ENCODE measurements at places on chromosomes 13 and 19. TPM values are rescaled to one million over a fixed set of nuclear protein-coding genes. Genes with fewer than 3 reads are reported as not detected.

GRCh38 chr19:56746367-56746766 is 74.8 kb upstream of the ZNF835 start:
- H3K36me3 ChIP-seq, result no peaks in the 10 kb centered on the region
- DNase-seq, result no peak
- H3K4me1 ChIP-seq, result no peaks in the 10 kb centered on the region
- H3K4me3 ChIP-seq, result no peak overlapping the region
- H3K27me3 ChIP-seq, result no peaks in the 10 kb centered on the region
- no peak overlapping the region for H3K27ac ChIP-seq

DNA sequence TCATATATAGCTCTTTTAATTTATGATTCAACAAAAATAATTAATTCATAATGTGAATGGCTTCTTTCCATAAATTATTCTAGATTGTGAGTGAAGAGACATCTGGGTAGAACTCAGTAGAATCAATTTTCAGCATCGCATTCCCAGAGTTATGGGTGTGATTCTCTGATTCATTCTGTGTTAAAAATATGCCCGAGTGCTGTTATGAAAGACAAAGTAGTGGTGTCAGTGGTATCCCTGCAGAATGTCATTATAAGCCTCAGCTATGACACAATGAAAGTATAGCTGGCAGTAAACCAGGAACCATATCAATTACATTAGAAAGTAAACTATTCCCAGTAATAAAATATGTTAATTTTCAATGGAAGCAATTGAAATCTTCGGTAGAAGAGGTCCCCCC is 480.5 kb upstream of the SLITRK1 start:
- no peaks in the 10 kb centered on the region for H3K4me1 ChIP-seq
- H3K36me3 ChIP-seq, result no peaks in the 10 kb centered on the region
- H3K27ac ChIP-seq, result no peak overlapping the region
- no peaks in the 10 kb centered on the region for H3K27me3 ChIP-seq

DNA sequence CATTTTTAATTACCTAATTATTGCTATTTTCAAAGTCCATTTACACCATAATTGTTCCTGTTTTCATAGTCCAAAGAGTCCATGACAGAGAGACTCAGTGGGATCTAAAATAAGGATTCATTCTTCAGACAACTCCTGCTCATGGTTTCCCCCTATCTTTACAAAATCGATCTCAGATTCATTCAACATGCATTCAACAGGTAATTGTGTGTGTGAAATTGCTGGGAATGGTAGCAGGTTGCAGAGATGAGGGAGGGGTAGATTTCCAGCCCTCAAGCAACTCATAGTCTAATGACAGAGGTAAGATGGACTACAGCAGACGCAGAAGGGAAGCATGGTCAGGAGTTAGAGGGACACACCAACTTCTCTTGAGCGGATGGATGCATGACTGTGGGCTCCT is 138.1 kb downstream of the TSHZ3 start:
- no peaks in the 10 kb centered on the region for H3K4me1 ChIP-seq
- H3K27ac ChIP-seq, result no peak overlapping the region
- no peaks in the 10 kb centered on the region for H3K27me3 ChIP-seq
- H3K36me3 ChIP-seq, result no peaks in the 10 kb centered on the region
- no peak for DNase-seq

DNA sequence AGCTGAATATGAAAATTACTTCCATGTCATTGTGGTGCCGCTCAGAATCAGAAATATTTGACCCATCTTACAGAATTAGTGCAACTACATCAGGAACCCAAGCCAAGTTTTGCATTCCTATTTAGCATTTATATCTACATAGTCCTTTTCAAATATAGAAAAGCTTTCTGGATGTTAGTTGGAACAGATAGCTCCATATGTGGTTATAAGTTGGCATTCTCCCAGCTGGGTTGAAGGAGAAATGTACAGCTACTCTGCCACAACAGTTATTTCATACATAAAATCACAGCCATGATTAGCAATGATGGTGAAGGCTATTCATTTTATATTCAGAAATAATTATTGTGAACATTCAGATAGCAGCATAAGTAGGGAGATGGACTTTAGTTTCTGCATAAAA is 28.2 kb downstream of the HPN start:
- no peaks in the 10 kb centered on the region for H3K27me3 ChIP-seq
- no peaks in the 10 kb centered on the region for H3K36me3 ChIP-seq
- no peaks in the 10 kb centered on the region for H3K4me1 ChIP-seq
- H3K4me3 ChIP-seq, result no peak overlapping the region
- H3K27ac ChIP-seq, result no peak overlapping the region

- no peaks in the 10 kb centered on the region for H3K4me1 ChIP-seq
- no peaks in the 10 kb centered on the region for H3K27me3 ChIP-seq
- H3K36me3 ChIP-seq, result no peaks in the 10 kb centered on the region
- H3K4me3 ChIP-seq, result no peak overlapping the region
- no peak overlapping the region for H3K27ac ChIP-seq
- no peak for DNase-seq
These were observed 26.9 kb downstream of the GGACT start for GRCh38 chr13:100561599-100562204.

- no peak overlapping the region for H3K4me3 ChIP-seq
- H3K4me1 ChIP-seq, result no peaks in the 10 kb centered on the region
- H3K36me3 ChIP-seq, result no peaks in the 10 kb centered on the region
- no peak overlapping the region for H3K27ac ChIP-seq
- no peak for DNase-seq
These were observed 51.7 kb downstream of the TNFSF11 start for GRCh38 chr13:42625611-42626010.

DNA sequence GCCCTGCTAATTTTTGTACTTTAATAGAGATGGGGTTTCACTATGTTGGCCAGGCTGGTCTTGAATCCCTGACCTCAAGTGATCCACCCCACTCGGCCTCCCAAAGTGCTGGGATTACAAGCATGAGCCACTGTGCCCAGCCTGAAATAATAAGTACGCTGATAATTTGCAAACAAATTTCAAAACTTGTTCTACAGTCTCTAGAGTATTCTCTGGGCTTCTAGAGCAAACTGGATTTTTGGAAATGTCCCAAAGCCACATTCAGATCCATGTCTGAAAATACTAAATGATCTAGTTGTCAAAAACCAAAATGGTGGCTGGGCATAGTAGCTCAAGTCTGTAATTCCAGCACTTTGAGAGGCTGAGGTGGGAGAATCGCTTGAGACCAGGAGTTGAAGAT is 39.9 kb upstream of the PSPC1 start:
- DNase-seq, result no peak
- H3K27ac ChIP-seq, result no peak overlapping the region
- H3K4me1 ChIP-seq, result no peaks in the 10 kb centered on the region

- no peak for DNase-seq
- H3K27ac ChIP-seq, result no peak overlapping the region
- H3K36me3 ChIP-seq, result peaks cover 70% of the 10 kb centered on the region
- H3K4me3 ChIP-seq, result no peak overlapping the region
- peaks cover 36% of the 10 kb centered on the region for H3K4me1 ChIP-seq
These were observed 61.2 kb downstream of the KLF2 start for GRCh38 chr19:16385821-16386220.

GRCh38 chr13:80952158-80952557 is 611.2 kb upstream of the SPRY2 start:
- no peak for DNase-seq
- no peak overlapping the region for H3K4me3 ChIP-seq
- H3K27me3 ChIP-seq, result no peaks in the 10 kb centered on the region
- H3K36me3 ChIP-seq, result no peaks in the 10 kb centered on the region
- H3K27ac ChIP-seq, result no peak overlapping the region

DNA sequence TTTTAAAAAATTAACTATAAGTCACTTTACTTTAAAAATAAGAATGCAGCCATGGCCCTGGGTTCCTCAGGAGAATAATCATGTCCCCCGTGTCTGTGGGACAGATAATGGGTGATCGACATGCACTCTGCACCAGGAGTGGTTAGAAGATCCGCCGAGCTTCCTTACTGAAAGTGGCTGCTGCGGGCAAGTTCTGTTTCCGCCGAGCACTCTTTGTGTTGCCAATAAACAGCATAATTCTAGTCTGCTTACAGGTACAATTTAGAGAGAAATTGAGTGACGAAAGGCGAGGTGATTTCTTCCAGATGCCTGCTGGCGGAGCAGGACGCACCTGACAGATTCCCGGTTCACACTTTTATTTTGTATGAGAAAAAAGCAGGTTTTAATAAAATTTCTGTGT is 139.0 kb downstream of the SOX1 start:
- no peak overlapping the region for H3K27ac ChIP-seq
- H3K36me3 ChIP-seq, result no peaks in the 10 kb centered on the region
- no peaks in the 10 kb centered on the region for H3K4me1 ChIP-seq
- DNase-seq, result no peak
- peaks cover 33% of the 10 kb centered on the region for H3K27me3 ChIP-seq

GRCh38 chr13:97261254-97262005 is 39.3 kb downstream of the MBNL2 start:
- no peak overlapping the region for H3K4me3 ChIP-seq
- DNase-seq, result no peak
- H3K36me3 ChIP-seq, result no peaks in the 10 kb centered on the region
- no peaks in the 10 kb centered on the region for H3K27me3 ChIP-seq
- H3K27ac ChIP-seq, result no peak overlapping the region

DNA sequence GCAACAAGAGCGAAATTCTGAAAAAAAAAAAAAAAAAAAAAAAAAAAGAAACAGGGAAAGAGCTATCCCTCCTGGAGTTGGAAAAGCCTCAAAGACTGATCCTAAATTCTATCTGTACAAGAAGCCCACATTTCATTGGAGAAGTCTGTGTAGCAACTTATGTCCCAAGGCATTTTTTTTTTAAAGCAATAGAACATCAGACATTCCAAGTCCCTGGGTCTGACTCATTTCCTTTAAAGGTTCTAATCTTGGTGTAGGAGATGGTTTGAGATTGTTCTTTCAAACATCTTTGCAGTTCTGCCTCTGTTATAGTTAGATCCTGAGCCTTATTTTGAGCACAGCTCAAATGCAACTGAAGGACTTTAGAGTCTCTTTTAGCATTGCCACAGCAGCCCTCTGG is 706.5 kb upstream of the MIR17HG start:
- H3K27me3 ChIP-seq, result no peaks in the 10 kb centered on the region
- no peaks in the 10 kb centered on the region for H3K36me3 ChIP-seq
- H3K4me3 ChIP-seq, result no peak overlapping the region
- no peak for DNase-seq
- no peaks in the 10 kb centered on the region for H3K4me1 ChIP-seq

DNA sequence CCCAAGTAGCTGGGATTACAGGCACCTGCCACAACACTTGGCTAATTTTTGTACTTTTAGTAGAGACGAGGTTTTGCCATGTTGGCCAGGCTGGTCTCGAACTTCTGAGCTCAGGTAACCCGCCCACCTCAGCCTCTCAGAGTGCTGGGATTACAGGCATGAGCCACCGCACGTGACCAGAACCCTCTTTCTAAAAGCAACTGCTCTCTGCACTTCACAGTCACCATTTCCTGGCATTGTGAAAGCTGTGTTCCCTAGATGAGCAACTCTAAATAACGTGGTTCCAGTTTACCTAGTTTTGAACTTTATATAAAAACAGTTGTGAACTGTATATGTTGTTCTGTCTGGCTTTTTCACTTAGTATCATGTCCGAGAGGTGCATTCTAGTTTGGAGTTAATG is 152.9 kb downstream of the SIPA1L3 start:
- H3K4me1 ChIP-seq, result peaks cover 16% of the 10 kb centered on the region
- DNase-seq, result peak; percentile 50
- no peaks in the 10 kb centered on the region for H3K27me3 ChIP-seq
- no peak overlapping the region for H3K4me3 ChIP-seq
- no peaks in the 10 kb centered on the region for H3K36me3 ChIP-seq

DNA sequence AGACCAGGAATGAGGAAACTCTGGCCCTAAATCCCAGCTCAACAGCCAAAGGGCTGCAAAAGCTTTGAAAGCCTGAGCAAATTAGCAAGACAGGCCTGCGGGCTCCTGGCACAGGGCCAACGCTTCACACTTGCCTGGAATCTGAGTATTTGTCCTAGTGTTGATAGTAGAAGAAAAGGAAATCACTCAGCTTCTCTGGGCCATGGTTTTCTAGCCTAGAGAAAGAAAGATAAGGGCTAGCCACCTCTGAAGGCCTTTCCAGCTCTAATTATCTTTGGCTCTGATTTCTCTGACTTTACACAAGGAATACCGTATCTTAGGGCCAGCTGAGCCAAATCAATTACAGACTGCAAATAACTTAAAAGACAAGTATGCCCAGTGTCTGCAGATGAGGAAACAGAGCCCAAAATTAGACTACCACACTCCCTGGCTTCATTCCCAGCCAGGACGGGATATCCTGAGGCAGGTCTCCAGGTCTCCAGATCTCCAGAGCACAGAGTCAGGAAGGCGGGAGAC is 69.6 kb downstream of the STK24 start:
- peaks cover 82% of the 10 kb centered on the region for H3K4me1 ChIP-seq
- peak overlapping the region; percentile 68 for H3K27ac ChIP-seq
- DNase-seq, result peak; percentile 89
- H3K4me3 ChIP-seq, result no peak overlapping the region

GRCh38 chr13:62629618-62630017 is 1214.0 kb upstream of the PCDH20 start:
- no peak overlapping the region for H3K27ac ChIP-seq
- peak; percentile 67 for DNase-seq
- peak overlapping the region; percentile 13 for H3K4me3 ChIP-seq
- no peaks in the 10 kb centered on the region for H3K4me1 ChIP-seq
- H3K27me3 ChIP-seq, result no peaks in the 10 kb centered on the region
- H3K36me3 ChIP-seq, result no peaks in the 10 kb centered on the region

DNA sequence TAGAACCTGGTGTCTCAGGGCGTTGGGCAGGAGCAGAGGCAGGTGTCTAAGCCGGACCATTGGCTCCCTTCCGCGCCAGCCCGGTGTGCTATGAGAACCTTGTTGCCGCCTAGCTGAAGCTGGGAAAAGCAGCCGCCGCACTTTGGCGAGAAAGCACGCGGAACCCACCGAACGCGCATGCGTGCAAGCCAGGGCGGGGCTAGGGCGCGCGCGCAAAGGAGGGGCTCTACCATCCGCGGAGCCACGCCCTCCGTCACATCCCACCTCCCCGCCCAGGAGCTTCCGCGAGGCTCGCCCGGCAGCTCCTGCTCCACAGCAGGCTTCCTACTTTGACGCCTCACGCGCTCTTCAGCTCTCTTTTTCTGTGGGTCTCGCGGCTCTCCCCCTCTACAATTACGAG is 51.3 kb downstream of the WDR87 start:
- H3K27ac ChIP-seq, result no peak overlapping the region
- H3K36me3 ChIP-seq, result no peaks in the 10 kb centered on the region
- H3K4me3 ChIP-seq, result no peak overlapping the region
- H3K27me3 ChIP-seq, result no peaks in the 10 kb centered on the region
- DNase-seq, result peak; percentile 93

C13orf42 gene
- total RNA-seq, result not detected

ZNF358 gene
- total RNA-seq, result 91.3 TPM

URI1 gene
- total RNA-seq, result 122 TPM

CYP2S1 gene
- total RNA-seq, result 39.7 TPM

ICAM4 gene
- not detected for total RNA-seq

PABPC3 gene
- total RNA-seq, result not detected

ZNF677 gene
- total RNA-seq, result 35.6 TPM

CFAP97D2 gene
- total RNA-seq, result not detected

ADAMTSL5 gene
- total RNA-seq, result 29.5 TPM

FIZ1 gene
- 16.8 TPM for total RNA-seq

ANKLE1 gene
- total RNA-seq, result not detected

INSR gene
- 50.4 TPM for total RNA-seq

COQ8B gene
- 91.5 TPM for total RNA-seq

CPAMD8 gene
- total RNA-seq, result 16.3 TPM

MICOS13 gene
- total RNA-seq, result 27.5 TPM

KLK12 gene
- total RNA-seq, result not detected

Data from stomach (tissue), 19 donors.